GM12891 (cell line): ENCODE measurements at places on chromosomes 2 and 18.

- no peak for DNase-seq
Measured at GRCh38 chr2:241857041-241857541, 1.6 kb downstream of the PDCD1 start.

DNA sequence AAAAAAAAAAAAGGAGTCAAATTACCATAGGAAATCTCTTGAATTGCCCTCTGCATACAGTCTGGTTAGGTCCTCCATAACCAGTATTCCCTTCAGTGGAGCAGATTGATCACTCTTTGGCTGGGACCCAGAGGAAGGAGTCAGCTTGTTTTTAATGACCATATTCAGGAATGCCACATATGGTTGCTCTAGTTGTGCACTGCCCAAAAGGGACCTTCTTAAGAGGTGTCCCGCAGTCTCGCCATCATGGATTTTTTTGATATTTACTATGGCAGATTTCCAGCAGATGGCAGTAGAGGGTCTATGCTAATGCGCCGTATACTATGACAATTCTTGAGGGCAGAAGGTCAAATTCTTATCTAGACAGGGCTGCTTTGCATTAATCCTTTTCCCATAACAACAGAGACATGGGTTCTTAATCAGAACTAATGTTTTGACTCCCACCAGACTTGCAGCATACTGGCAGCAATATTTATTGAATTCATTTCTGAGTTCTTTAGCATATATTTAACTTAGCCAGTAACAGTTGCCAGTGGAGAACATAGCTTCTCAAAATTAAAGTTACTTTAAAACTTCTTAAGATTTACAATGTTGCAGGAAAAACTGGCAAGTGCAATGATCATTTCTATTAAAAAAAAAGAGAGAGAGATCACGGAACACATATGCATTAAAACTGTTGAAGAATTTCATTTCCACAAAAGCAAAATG is 31.8 kb upstream of the INPP4A start:
- DNase-seq = no peak

DNA sequence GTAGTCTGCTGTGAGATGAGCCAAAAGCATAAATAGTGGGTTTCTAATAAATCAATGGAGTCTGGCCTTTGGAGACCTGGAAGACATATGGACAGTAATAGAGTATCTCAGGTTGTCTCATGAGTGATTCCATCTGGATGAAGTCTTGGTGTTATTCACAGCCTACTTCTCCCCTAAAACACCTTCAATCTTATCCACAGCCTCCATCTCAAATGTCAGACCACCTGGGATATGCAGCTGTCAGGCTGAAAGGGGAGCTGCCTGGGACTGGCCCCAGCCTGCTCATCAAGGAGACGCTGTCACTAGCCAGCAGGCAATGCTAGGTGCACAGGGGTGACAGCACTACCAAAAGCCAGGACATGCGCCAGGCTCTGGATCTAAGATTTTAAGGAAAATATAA is 684.0 kb upstream of the ZEB2 start:
- no peak for DNase-seq

- DNase-seq = no peak
Measured at GRCh38 chr2:12428324-12428723, 288.4 kb upstream of the TRIB2 start.

GRCh38 chr2:130896813-130897212 is 60.1 kb downstream of the ARHGEF4 start:
- DNase-seq = no peak
